ENCODE measurements at places on chromosomes 7 and 10.

DNA sequence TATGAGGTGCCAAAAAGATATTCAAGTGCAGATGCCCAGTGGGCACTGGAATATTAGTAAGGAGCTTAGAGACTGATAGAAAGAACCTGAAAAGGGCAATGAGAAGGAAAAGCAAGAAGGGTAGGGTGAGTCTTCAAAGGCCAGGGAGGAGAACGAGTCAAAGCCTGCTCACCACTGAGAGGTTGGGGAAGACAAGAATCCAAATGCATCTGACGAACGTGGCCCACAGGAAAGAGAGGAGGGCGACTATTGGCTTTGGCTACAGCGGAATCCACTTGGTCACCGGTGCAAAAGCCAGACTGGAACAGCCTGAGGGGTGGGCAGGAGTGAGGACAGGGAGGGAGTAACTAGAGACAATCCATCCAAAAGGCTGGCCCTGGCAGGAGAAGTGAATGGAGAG lies 216.7 kb upstream of the KLF14 start:
- DNase-seq: no peak

DNA sequence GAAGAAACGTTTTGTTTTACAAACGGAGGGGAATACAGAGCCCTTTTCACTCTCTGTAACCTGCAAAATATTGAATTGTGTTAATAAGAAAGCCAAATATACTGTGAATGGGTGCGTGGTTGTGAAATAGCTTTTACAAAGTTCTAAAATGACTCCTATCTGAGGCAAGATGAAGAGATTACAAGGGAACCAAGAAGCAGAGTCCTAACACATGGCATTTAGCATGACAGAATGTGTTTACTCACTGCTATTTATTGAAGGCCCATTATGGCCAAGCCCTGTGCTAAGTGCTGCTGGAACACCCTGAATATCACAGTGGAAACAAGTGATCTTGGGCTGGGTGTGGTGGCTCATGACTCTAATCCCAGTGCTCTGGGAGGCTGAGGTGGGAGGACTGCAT lies 12.9 kb downstream of the JCAD start:
- no peak for DNase-seq

DNA sequence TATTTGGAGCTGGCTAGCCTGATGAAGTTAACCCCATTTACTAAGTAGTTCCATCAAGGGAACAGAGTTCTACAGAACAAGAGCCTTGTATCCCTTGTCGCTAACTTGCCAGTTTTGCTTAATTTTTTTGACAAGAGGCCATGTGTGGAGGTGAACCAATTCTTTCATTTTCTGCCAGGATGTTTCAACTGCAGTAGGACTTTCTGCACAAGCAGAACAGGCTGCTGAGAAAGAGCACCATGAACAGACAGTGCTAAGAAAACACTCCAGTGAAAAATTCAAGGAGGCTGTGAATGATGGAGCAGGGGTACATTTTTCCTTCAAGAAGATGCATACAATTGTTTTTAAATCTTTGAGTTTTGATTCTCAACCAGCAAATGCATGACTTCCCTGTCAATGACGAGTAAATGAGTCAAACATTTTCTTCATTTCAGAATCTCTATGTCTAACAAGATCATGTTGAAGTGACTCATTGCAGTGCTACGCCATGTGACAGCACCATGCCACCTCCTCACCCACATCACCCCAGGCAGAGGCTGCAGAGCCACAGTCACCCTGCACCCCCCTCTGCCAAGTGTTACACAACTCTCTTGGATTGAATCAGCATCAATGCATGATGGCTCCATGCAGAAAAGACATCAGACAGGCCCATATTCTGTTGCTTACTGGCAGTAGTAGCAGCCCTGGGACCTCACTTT lies 193.1 kb downstream of the COBL start:
- DNase-seq: no peak

DNA sequence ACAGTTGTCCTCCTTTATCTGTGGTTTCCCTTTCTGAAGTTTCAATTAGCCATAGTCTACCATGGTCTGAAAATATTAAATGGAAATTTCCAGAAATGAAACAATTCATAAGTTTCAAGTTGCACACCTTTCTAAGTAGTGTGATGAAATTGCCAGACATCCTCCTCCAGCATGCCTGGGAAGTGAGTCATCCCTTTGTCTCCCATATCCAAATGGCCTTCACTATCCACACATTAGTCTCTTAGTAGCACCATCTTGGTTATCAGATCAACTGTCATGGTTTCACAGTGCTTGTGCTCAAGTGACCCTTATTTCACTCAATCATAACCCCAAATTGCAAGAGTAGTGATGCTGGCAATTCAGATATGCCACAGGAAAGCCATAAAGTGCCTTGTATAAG lies 83.4 kb upstream of the PPP1R9A start:
- no peak for DNase-seq

DNA sequence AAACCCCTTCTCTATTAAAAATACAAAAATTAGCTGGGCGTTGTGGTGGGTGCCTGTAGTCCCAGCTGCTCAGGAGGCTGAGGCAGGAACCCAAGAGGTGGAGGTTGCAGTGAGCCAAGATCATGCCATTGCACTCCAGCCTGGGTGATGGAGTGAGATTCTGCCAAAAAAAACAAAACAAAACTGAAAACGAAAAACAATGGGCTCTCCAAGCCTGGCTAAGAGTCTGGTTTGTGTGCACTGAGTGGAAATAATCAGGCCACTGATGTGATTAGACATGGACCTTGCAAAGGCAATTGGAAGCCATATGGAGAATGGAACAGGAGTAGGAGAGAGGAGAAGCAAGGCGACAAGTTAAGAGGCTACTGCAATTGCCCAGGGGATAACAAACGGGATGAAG lies 60.1 kb upstream of the GSDME start:
- no peak for DNase-seq

Data from thoracic aorta (tissue), 2 donors.